ENCODE measurements at places on chromosomes 12 and 14. TPM values are rescaled to one million over a fixed set of nuclear protein-coding genes. Genes with fewer than 3 reads are reported as not detected.

The BMP4 gene
- 1.6 TPM for polyA plus RNA-seq

The EMP1 gene
- 18.1 TPM for polyA plus RNA-seq

The CDKN1B gene
- 80.1 TPM for polyA plus RNA-seq

The CLEC4E gene
- polyA plus RNA-seq: 0.06 TPM

The TMEM63C gene
- not detected for polyA plus RNA-seq

The GLI1 gene
- polyA plus RNA-seq: 5.5 TPM

The FAM161B gene
- 2.4 TPM for polyA plus RNA-seq

The MLXIP gene
- polyA plus RNA-seq: 55.0 TPM

The COQ5 gene
- polyA plus RNA-seq: 36.5 TPM

The ARHGEF25 gene
- 6.0 TPM for polyA plus RNA-seq

The TSPAN8 gene
- 841 TPM for polyA plus RNA-seq

The GPR162 gene
- 6.7 TPM for polyA plus RNA-seq

The LMNTD1 gene
- not detected for polyA plus RNA-seq

The MYL2 gene
- 143 TPM for polyA plus RNA-seq

The SLC6A15 gene
- 1.0 TPM for polyA plus RNA-seq

The AMN gene
- polyA plus RNA-seq: 467 TPM

The NUP37 gene
- 14.1 TPM for polyA plus RNA-seq

The GAS2L3 gene
- polyA plus RNA-seq: 4.8 TPM

The MGP gene
- 10.6 TPM for polyA plus RNA-seq

The PIWIL1 gene
- not detected for polyA plus RNA-seq

The FAM222A gene
- 6.1 TPM for polyA plus RNA-seq

The GALNT16 gene
- polyA plus RNA-seq: 0.45 TPM

The EPYC gene
- not detected for polyA plus RNA-seq

The ADCY4 gene
- polyA plus RNA-seq: 16.4 TPM

The NUAK1 gene
- polyA plus RNA-seq: 4.8 TPM

The CPSF6 gene
- polyA plus RNA-seq: 12.4 TPM

The C3AR1 gene
- 2.7 TPM for polyA plus RNA-seq

The ZFC3H1 gene
- polyA plus RNA-seq: 10.5 TPM

The LRRC10 gene
- not detected for polyA plus RNA-seq

The MAP3K9 gene
- 1.3 TPM for polyA plus RNA-seq

The PAX9 gene
- 0.03 TPM for polyA plus RNA-seq

The SRRM4 gene
- polyA plus RNA-seq: not detected

The CCDC77 gene
- 5.2 TPM for polyA plus RNA-seq

The BIN2 gene
- polyA plus RNA-seq: 6.1 TPM

The FLRT2 gene
- polyA plus RNA-seq: under 0.01 TPM

The DPPA3 gene
- polyA plus RNA-seq: not detected

The TSHR gene
- not detected for polyA plus RNA-seq

The PPP1R36 gene
- 1.6 TPM for polyA plus RNA-seq

The A2ML1 gene
- polyA plus RNA-seq: not detected

The VWF gene
- polyA plus RNA-seq: 5.7 TPM

The KRT7 gene
- 3.9 TPM for polyA plus RNA-seq

The STAB2 gene
- 0.06 TPM for polyA plus RNA-seq

The KRT73 gene
- 1.4 TPM for polyA plus RNA-seq

Data from small intestine (tissue), 16 donors.